Activated CD4-positive, alpha-beta T cell treated with anti-CD3 and anti-CD28 coated beads, Interleukin-2, Interleukin-4, amounts not matched to agents 100 ng/mL and 50 ng/mL, durations not matched to agents 16 hours and 8 hours (primary cell): ENCODE measurements at places on chromosomes 11 and 22.
A peak's percentile ranks its signal among the peaks of the same experiment; 100 is the strongest.

GRCh38 chr22:46636221-46637002 lies 16.2 kb downstream of the GRAMD4 start:
- DNase-seq = no peak

DNA sequence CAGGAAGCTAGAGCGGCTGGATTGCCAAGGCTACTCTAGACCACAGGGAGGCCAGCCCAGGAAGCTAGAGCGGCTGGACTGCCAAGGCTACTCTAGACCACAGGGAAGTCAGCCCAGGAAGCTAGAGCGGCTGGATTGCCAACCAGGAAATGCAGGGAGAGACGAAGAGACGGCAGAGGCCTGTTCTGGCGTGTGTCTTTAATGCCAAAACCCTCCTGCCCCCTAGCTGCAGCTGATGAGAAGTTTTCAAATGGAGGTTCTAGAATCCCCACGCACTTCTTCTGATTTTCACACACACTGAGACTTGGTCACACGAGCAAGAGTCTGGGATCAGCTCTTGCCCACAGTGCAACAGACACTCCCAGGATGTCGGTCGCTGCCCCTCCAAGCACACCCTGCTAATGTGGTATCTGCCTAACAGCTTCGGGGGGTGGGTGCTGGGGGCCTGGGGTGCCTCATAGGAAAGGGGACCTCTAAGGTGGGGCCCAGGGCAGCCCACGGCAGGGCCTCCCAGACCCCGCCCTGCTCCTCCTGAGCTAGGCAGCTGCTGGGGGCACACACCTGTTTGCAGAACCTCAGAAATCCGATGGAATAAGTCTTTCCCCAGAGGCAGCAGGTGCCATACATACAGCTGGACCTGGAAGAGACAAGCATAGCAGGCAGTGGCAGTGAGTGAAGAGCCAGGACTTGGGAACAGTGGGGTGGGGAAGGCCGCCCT lies 28.5 kb downstream of the MAFF start:
- DNase-seq = peak; percentile 35

- no peak for DNase-seq
These were observed 6.7 kb downstream of the CARD18 start for GRCh38 chr11:105132716-105133511.

- DNase-seq = no peak
These were observed 91.5 kb downstream of the NECTIN1 start for GRCh38 chr11:119637481-119637880.

DNA sequence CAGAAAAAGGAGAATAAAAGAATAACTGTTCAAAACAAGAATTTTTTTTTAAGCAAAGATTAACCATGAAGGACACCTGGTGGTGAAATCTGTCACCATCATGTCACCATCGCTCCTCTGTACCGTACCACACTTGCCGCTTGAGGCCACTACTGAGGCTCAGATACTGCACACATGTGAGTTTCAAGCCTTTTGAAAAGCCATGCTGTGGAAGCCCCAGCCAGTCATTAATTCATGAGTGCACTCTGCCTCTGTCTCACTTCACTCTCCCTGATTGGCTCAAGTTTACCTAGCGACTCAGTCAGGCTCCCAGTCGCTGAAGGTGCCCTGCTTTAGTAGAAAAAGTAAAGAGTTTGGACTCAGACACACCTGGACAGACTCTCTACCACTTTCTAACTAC lies 6.6 kb upstream of the MS4A12 start:
- DNase-seq = peak; percentile 23

GRCh38 chr11:69509846-69510390 lies 28.5 kb downstream of the LINC01488 start:
- no peak for DNase-seq

GRCh38 chr11:19763330-19763729 lies 50.7 kb downstream of the NAV2 start:
- no peak for DNase-seq

DNA sequence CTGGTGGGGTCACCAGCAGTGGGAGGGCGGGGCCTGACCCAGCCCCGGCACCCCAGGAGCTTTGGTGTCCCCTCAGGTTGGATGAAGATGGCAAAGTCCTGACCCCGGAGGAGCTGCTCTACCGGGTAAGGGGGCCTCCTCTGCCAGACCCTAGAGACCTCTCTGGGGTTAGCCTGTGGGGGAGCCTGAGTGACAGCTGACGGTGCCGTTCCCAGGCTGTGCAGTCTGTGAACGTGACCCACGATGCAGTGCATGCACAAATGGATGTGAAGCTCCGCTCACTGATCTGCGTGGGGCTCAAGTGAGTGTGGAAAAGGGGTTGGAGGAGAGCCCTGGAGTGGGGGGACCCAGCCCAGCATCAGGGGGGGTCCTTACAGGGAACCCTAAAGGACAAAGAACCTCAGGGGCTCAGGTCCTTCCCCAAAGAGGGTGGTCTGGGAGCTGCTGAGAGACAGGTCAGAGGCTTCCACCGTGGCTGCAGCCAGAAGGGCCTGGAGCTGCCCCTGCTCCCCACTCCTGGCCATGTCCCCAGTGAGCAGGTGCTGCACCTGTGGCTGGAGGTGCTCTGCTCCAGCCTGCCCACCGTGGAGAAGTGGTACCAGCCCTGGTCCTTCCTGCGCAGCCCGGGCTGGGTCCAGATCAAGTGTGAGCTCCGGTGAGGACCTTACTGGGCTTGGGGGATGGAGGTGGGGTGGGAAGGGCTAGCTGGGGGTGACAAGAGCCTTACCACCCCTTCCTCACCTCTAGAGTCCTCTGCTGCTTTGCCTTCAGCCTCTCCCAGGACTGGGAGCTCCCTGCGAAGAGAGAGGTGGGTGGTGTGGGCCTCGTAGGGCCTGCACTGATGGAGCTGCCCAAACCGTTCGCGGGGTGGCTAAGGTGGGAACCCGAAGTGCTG lies 38.6 kb downstream of the SGSM3 start:
- no peak for DNase-seq

GRCh38 chr22:40055143-40055883 lies 60.6 kb downstream of the FAM83F start:
- peak; percentile 82 for DNase-seq

DNA sequence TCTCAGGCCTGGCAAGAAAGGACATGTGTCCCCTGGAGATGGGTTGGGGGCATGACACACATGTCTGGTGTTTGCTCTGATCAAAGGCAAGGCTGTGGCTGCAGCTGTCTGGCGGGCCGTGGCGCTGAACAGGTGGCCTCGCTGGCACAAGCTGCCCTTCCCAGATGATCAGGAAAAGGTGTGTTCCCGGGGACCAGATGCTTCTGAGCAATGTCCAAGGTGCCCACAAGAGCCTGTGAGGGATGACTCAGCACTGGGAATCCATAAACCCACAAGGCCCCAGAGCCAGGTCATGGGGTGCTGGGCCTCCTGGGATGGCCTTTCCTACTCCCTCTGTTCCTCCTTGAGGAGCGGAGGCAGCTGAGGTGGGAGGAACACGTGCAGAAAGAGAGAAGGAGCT lies 9.7 kb upstream of the LRP5 start:
- no peak for DNase-seq

DNA sequence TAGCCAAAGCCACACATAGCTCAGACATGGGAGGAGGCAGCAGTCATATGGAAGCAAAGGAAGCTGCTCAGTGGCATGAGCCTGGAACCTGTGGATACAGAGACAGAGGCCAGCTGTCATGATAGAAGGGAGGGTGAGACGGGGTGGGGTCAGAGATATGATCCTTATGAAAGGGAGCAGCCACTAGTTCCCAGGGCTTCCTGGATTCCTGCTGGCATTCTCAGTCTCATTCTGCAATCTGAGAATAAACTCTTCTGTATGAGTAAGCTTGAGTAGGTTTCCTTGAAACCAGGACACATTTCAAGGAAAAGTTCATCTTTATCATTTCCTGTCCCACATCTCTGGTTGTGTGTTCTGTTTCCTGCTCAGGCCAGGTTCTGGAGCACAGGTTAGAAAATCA lies 220.2 kb upstream of the SNX19 start:
- DNase-seq = no peak

GRCh38 chr22:40414311-40414710 lies 43.9 kb downstream of the SGSM3 start:
- no peak for DNase-seq

GRCh38 chr11:45272701-45273100 lies 13.4 kb downstream of the SYT13 start:
- no peak for DNase-seq

DNA sequence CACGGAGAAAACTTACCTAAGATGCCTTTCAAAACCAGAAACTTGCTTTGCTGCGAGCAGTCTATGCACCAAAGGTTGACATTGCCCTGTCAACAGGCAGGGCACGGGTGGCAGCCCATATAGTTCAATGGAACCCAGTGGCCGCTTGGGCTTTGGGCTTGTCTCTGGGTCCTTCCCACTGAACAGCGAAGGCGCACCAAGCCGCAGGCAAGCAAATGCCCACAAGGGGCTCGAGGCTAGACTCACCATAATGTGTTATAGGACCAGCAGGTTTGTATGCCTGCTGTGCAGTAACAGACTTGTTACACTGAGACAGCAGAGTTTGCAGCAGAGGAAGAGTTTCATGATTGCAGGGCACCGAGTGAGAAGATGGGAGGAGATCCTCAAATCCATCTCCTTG lies 20.3 kb downstream of the CLDN5 start:
- DNase-seq = no peak

DNA sequence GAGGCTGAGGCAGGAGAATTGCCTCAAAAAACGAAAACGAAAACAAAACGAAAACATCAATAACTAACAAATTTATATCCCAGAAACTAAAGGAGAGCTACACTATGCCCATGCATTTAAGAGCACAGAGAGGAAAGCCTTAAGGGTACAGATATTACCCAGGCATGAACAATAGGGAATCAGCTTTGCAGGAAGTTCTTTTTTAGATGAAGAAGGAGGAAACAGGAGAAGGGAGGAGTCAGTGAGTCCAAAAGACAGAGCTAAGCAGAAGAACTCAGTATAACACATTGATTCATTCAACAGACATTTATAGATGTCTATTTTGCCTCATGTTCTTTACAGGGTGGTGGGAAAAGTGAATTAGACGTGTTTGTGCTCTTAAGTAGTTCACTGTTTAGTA lies 8.3 kb downstream of the MRPL17 start:
- no peak for DNase-seq

DNA sequence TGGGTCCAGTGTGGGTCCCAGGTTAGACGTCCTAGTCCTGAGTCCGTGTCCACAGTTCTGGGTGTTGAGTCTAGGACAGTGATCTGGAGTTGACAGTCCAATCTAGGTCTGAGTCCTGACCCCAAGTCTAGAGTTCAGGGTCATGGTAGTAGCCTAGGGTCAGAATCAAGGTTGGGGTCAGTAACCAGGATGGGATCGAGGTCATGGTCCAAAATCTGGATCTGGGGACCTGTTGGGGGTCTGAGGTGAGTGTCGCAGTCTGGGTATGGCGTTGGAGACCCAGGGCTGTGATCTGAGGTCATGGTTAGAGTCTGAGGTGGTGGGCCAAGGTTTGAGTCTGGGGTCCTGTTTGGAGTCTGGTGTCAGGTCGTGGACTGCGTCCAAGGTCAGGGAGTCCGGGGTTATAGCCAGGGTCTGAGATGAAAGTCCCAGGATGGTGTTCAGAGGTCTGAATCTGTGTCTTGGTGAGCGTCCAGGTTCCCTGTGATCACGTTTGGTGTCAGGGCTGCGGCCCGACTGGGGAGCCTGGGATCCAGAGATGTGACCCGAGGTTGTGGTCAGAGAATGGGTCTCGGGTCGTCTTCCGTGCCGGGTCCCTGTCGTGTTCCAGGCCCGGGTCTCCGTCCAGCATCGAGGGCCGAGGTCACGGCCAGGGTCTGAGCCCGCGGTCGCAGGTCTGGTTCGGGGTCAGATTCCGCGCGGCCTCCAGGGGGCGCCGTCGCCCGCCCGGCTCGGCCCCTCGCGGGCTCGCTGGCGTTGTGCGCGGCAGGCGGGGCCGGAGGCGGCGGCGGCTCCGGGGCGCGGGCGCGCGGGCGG lies 432 bp upstream of the GRK2 start:
- peak; percentile 79 for DNase-seq

- peak; percentile 57 for DNase-seq
These were observed 4.0 kb downstream of the MYO18B start for GRCh38 chr22:25746012-25746373.

DNA sequence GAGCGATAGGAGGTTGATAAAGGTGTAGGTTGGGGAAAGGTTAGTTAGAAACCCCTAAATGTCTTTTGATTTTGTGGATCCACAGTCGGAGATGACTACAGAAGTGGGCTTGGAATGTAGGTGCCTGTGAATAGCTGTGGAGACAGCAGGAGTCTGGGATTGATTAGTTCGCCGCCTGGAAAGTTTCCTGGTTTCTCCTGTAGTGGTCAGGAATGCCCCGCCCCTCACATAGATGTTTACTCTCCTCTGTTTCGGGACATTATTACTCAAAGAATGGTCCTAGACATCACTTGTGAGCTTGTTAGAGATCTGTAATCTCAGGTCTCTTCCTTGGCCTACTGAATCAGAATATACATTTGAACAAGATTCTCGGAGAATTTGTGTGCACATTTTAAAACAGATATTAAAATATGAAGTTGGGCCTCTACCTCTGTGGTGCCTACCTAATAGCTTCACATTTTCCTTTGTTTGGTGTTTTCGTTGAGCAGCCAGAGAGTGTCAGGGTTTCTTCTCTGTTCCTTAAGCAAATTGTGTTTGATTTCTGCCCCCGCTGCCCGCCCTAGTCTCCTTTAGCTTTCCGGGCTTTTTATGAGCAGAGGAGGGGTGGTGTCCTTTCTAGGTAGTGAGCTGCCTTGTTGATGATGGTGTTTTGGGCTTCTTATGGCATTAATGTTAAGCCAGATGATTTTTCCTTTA lies 89.4 kb downstream of the PPP6R3 start:
- DNase-seq = no peak

GRCh38 chr11:61834278-61835048 lies 6.4 kb downstream of the FADS2 start:
- peak; percentile 90 for DNase-seq

DNA sequence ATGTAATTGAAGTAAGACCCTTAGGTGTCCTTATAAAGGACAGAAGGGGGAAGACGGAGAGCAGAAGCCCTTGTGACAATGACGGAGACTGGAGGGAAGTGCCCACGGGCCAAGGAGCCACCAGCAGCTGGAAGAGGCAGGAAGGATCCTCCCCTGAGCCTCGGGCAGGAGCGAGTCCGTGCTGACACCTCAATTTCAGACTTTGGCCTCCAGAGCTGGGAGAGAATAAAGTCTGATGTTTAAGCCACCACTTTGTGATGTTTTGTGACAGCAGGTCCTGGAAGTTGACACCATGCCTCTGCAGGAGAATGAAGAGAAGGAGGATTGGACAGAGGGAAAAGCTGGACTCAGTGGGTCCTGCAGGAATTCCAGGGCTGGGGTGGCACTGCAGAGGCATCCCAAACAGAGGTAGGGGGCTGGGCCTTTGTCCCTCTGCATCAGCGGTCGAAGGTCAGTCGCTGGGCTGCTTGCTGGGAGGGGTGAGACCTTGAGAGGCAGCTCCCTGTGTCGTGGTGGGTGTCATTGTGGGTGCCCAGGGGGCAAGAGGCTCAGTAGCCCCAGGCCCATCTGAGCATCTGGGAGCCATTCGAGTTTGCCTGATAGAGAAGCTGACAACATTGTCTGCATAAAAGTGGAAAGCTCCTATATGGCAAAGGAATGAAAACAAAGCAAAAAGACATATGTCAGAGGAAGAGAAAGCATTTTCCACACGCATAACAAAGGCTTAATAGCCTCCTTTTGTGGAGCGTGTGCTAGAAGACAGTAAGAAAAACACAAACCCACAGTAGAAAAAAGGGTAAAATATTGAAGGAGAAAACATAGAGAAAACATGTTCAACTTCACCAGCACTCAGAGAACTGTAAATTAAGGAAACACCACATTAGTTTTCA lies 68.8 kb downstream of the RTL6 start:
- DNase-seq = no peak

GRCh38 chr11:104594228-104594958 lies 303.9 kb downstream of the CASP12 start:
- DNase-seq = no peak
